ENCODE measurements at places on chromosomes 6 and 20.
A peak's percentile ranks its signal among the peaks of the same experiment; 100 is the strongest.

DNA sequence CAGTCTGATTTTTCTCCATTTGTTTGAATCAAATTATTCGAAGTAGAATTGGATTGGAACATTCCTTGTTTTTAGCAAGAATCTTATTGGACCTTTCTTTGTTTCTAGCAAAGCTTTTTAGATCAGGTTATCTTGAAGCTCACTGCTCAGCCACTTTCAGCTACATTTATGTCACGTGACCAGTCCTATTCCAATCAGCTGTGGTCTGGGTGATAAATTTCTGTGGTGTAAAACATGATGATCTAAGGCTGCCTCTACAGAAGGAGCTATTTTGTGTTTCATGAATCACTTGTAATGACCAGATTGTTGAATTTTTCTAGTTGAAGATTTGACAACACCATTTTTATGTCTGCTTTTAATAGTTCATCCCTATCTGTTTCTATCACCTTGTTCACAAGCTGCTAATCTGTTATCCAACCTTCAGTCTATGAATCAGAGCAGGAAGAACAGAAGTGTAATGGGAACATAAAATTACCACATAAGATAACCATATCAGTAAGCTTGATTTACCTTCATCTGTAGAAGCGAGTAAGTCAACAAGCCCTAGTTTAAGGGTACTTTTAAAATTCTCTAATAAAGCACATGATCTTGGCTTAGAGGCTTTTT lies 101.0 kb upstream of the MAP3K7 start:
- DNase-seq: no peak

- no peak for DNase-seq
These were observed 672.7 kb downstream of the CD109 start for GRCh38 chr6:74368746-74369145.

DNA sequence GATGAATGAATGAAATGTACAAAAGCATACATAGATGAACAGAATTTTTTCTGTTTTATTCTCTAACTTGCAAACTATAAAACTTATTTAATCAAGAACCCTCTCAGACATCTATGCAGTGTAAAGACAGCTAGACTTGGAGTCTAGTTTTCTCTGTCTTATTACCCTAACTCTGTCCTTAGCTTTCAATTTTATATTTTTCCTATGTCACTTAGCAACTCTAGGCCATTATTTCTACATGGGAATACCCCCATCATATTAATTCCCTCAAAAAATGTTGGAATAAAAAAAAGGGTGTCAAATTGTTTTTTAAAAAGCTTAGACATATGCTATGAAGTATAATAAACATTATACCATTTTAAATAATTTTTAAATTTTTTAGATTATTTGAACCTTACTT lies 1.2 kb downstream of the RHAG start:
- no peak for DNase-seq

GRCh38 chr6:4727671-4728435 lies 48.4 kb upstream of the CDYL start:
- DNase-seq: peak; percentile 46

DNA sequence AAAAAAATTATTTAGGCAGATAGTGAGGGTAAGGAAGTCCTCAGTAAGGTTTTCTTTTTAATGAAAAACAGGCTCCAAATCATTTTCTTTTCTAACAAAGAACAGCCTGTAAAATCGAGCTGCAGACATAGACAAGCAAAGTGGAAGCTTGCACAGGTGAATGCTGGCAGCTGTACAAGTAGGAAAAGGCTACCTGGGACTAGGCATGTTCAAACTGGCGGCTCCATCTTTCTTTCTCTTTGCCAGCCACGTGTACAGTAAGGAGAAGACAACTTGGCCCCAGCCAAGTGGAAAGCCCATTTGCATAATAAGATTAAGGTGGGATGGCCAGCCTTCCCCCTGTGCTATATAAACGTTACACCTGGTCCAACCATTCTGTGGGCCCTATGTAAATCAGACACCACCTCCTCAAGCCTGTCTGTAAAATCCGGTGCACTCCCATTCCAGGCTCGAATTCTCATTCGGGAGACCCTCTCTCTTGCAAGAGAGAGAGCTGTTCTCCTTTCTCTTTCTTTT lies 27.0 kb upstream of the SLC2A12 start:
- no peak for DNase-seq

DNA sequence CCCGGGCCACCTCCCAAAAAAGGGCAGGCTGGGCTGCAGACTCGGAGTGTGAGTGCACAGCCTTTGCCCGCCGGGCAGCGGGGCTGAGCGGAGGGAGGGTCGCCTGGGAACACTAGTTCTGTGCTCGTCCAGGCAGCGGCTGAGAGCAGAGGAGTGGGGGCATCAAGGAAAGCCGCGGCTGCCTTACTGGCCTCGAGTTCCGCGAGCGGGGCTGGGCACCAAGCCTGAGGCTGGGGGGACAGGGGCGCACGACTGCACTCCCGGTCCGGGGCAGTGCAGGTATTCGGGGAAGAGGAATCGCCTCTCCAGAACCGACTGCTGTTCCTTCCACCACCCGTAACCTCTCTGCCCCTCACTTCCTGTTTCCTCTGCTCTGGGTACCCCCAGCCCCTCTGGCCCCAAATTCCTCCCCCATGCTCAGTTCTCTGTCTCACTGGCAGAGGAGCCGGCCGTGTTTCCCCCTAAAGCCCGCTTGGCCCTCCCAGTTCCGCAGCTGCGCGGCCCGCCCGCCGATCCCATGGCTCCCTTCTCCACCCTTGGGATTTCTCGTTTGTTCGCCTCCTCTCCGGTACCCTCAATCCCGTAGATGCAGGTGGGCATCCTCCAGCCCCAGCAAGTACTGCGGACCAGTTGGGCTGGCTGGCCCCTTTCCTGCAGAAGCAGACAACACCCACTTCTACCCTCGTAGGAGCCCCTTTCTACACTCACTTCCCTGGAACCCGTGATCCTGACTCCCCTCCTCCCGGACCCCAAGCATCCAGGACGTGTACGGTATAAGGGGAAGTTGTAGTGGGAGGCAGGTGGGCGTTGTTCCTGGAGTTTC lies 5.1 kb downstream of the RING1 start:
- DNase-seq: no peak

GRCh38 chr20:13142143-13142542 lies 78.9 kb upstream of the ISM1 start:
- no peak for DNase-seq

- peak; percentile 43 for DNase-seq
These were observed 28.7 kb downstream of the CFAP206 start for GRCh38 chr6:87436435-87436834.

GRCh38 chr20:58655328-58656107 lies 4.4 kb downstream of the STX16 start:
- DNase-seq: no peak

- no peak for DNase-seq
These were observed 30.0 kb upstream of the CARMIL1 start for GRCh38 chr6:25249133-25249532.

DNA sequence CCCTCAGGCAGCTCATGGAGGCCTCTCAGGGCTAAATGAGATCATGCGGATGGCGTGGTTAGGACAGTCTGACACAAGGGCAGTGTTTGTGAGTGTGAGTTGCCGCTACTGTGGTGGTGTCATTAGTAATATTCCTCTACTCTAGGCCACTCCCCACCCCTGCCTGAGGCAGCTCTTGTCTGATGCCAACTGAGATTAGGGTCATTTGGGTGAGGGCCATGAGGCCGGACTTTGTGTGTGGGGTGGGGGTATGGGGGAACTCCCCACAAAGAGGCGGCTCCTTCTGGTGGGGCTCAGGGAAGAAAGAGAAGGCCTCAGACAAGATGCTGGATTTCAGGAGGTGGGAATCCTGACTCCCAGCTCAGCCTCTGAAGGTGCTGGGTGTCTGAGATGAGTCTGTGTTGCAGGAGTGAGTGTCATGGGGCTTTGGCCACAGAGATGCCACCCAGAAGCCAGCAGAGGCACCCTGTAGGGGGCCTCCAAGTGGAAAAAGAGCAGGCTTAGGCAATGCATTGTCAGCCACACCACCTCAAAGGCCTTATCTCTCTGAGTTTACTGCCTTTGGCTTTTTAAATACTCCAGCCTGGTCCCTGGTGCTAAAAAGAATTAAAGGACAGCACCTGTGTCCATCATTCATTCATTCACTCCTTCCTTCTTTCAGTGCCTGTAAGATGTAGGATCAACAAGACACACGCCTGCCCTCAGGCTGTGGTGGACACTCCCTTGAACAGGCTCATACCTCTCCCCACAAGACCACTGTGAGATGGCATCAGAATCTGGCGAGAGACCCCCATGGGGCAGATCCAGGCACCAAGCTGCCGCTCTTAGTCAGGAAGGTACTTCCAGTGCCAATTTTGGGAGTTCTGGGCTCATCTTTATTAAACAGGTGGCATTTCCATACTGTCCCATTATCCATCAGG lies 175.2 kb downstream of the MRPL14 start:
- no peak for DNase-seq

- DNase-seq: peak; percentile 21
These were observed 615 bp upstream of the NTSR1 start for GRCh38 chr20:62707921-62708521.

DNA sequence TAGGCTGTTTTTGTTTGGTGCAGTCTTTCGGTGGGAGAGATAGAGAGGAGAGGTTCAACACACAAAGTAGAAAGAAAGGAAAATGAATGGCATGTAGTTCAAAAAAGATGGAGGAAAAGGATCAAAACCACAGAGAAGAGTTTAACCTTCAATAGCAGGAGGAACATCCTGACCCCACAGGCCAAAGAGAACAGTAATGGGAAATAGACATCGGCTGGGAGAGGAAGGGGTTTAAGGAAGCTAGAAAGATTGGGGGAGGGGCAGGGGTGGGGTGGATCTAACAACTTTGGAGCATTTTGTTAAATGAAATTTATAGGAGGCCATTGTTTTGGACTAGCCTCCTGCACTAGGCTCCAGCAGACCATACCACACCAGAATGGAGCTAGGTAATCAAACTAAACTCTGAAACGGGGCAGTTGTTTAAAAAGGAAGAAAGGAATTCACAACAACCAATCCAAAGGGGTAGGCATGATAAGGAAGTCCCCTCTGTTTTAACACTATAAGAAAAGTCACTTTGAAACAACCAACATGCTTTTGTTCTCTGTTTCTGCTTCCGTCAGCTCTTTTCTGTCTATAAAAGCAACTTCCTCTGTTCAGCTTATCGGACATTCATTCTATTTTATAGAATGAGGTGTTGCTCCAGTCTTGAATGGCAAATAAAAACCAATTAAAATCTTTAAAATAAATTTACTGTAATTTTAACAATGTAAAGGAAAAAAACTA lies 82.6 kb downstream of the EPB41L2 start:
- DNase-seq: no peak

DNA sequence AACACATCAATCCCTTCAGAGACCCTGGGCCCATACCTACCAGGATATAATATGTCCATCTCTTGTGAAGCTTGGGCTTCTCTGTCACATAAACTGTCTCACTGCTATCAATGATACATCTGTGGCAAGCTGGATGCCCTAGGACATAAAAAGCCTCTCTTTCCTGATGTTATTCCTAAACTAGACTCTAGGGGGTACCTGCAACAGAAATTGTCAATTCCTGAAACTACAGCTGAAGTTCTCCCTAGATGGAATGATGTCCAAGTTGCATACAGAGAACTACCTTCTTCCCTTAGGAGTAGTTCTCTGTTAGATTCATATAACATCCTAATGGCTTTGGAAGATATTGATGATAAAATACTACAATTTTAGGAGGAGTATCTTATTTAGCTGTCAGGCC lies 35.8 kb downstream of the TBX18 start:
- no peak for DNase-seq

DNA sequence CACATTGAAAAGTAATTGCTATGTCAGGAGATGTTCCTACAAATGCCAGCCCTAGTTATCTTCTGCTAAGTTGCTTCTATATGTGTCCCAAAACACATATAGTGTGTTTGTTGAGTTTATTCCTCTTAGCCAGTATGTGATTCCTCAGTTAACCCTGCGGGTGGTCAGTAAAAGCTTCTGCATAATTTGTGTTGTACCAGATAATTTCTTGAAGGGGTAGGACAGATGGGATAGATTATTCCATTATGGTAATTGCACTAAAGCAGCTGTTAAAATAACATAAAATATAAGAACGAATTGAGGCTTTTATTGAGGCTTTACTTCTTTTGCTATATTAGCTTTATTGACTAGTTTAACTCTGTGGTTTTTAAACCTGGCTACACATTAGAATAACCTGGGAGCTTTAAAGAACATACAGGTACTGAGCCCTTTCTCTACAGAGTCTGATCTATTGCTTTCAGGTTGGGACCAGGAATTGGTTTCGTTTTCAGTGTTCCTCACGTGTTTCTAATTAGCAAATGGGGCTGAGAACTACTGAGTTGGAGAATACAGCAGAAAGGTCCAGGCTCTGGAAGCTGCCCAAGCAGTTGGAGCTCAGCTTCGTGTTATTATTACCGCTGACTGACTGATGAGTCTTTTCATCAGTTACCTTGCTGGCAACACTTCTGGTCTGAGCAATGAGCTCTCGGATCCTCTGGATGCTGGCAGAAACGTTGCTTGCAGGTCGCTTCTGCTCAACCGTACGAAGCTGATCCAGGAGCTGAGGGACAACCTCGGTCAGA lies 56.9 kb downstream of the FAM229B start:
- DNase-seq: no peak

DNA sequence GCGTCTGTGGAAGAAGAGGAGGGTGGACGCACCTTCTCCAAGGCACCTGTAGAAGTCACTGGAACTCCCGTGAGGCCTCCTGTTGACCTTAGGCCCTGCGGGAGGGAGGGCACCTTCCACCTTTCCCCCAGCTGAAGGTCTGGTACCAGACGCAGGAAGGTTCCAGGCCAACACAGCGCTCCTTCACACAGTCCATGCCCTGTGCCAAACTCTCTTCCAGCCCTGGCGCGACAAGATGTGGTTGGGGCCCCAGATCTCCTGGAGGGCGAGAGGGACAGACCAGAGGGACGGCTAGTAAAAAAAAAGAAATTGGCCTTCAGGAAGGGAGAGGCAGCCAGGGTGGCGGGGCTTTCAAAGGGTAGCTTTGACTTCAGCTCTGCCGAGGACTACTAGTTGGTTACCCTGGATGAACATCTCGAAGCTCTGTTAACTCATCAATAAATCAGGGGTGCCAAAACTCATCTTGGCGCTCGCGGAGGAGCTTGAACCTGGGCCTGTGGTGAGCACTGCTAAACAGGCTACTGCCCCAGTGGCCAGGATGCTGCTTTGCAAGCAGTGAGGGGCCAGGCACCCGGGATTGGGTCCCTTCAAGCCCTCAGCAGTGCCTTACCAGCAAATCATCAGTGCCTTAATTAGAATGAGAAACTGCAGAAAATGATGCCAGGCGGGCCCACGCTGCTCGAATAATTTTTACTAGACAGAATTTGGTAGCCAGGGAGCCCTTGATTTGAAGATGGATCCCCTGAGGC lies 14.9 kb downstream of the AARS2 start:
- no peak for DNase-seq

GRCh38 chr20:8118039-8118438 lies 14.0 kb upstream of the PLCB1 start:
- no peak for DNase-seq

GRCh38 chr20:7346562-7346961 lies 579.1 kb downstream of the BMP2 start:
- DNase-seq: no peak

- peak; percentile 13 for DNase-seq
These were observed 38.1 kb downstream of the BICRAL start for GRCh38 chr6:42819803-42820511.

DNA sequence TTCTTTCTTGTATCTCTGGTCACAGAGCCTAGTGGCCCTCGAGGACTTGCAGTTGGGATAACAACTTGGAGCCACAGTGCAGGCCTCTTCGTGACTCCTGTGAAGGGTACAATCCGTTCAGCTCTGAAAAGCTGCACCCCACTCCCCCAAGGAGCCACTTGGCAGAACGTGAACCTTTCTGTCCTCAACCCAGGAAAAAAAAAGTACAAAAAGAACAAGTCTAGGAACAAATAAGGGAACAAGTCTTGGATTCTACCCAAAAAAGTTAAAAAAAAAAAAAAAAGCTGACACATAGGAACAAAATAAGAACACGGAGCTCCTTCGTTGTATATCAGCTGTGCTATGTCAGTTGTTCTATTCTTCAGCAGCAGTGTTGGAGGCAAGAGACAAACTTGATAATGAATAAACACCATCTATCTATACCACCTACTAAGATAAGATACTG lies 77.9 kb upstream of the TULP1 start:
- DNase-seq: no peak
